ENCODE measurements at places on chromosomes 5 and 9.

DNA sequence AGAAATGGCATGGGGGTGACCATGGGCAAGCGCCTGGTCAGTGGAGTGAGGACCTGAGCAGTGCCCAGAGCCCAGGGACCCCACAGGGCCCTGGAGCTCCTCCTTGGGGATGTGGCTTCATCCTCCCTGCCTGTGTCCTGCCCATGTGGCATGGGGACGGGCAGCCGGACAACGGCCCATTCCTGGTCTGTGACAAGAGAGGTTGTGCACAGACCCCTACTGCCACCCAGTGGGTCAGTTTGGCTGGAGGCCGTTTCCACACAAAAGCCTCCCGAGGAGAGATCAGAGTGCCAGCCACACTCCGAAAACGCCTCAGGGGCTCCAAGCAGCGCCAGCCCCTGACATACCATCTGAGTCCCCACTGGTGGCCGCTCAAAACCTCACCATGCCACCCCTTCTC is 19.8 kb downstream of the SLC6A18 start:
- no peak for DNase-seq

GRCh38 chr5:67827541-67827940 is 388.0 kb upstream of the PIK3R1 start:
- DNase-seq, result no peak

- no peak for DNase-seq
Observed at GRCh38 chr5:159531554-159532105, 201.3 kb upstream of the IL12B start.

DNA sequence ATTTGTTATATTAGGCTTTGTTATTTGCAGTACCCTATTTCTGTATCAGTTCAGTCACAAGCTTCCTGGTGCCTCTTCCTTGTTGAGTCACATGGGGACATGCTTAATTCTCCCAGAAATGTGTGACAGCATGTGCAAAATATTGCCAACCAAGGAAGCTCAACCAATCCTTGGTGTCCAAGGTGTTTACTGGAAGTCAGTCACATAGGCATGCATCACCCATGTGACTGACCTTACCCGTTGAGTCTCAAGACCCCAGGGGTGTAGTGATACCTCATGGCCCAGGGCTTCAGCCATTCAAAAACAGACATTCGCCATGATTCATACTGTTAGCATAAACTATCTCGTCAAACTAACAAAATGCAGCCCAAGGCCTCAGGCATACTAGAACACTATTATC is 9.3 kb upstream of the ANKDD1B start:
- DNase-seq, result no peak

- DNase-seq, result no peak
Observed at GRCh38 chr5:160792281-160792680, 59.7 kb downstream of the ATP10B start.

DNA sequence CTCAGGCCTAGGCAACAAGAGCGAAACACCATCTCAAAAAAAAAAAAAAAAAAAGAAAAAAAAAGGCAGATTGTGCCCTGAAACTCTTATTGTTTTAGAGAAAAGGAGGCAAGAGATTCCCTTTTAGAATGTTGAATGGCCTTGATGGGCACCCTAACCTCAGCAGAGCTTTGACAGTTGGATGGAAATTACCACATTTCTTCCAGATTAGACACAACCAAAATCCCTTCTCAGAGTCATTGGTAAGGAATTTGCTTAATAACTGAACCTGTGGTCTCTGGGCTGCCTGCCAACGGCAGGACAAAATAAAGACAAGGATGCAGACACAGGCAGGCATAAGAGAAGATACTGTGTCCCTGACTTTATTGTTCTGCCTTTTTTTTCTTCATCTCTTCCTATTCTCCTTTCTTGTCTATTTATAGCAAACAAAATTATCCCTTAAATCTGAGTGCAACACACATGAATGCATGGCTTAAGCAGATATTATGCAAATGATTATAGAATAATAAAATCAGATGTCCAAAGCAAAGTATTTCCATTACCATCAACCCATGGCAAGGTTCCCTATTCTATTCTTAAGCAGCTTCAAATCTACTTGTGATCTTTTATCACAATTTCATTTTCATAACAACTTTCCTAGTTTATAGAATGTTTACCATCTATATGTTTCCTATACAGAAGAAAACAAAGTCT is 37.3 kb upstream of the TRIO start:
- no peak for DNase-seq

- no peak for DNase-seq
Observed at GRCh38 chr5:106730912-106731311, 939.8 kb downstream of the EFNA5 start.

DNA sequence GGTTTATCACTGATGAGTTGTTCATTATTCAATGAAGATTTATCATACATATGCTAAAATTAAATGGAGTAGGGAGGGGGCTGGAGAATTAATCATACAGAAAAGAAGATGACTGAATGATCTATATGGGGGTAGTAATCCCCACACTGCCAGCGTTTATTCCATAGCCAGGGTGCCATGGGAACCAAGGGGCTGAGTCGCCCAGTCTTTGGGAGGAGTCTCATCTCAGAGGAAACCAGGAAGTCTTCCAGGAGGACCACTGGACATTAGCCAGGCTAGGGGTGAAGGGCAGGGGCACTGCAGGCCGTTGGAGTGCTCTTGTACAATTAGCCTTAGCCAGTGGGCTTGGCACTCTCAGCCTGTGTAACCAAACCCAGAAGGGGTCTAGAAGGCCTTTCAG is 226.5 kb downstream of the ARL15 start:
- no peak for DNase-seq
